ENCODE measurements at places on chromosomes 1 and 21. TPM values are rescaled to one million over a fixed set of nuclear protein-coding genes. Genes with fewer than 3 reads are reported as not detected.

- DNase-seq: no peak
These were observed 34.0 kb upstream of the ABCA4 start for GRCh38 chr1:94154989-94155388.

- no peak for DNase-seq
These were observed 35.4 kb upstream of the TRAPPC10 start for GRCh38 chr21:43976661-43977060.

DNA sequence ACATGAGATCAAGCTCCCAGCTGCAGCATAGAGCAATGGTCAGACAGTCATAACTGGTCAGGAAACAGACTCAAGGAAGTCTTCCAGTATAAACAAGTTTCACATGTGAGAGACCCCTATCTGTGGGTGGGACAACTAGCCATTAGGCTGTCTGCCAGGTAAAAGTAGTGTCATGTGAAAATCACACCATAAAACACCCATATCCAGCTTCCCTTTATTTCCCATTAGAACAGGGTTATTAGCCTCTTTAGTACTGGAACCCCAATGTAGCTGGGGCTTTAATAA is 426.7 kb downstream of the KCNT2 start:
- DNase-seq: no peak

DNA sequence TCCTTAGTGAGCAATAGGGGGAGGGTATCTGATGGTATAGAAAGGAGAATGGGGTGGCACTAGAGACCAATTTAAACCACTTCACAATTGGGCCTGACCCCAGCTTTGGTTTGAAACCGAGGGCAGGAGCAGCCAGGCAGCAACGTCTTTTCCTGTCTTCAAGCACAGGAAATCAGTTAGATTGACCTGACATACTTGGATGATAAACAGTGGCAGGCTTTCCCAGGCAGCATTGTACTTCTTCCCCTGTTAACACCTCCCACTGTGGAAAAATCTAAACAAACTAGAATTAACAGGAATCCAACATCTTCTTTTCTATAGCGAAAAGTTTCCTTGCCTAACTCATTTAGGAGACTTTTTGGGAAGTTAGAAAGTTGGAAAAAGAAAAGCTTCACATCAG is 40.6 kb downstream of the SELL start:
- no peak for DNase-seq

DNA sequence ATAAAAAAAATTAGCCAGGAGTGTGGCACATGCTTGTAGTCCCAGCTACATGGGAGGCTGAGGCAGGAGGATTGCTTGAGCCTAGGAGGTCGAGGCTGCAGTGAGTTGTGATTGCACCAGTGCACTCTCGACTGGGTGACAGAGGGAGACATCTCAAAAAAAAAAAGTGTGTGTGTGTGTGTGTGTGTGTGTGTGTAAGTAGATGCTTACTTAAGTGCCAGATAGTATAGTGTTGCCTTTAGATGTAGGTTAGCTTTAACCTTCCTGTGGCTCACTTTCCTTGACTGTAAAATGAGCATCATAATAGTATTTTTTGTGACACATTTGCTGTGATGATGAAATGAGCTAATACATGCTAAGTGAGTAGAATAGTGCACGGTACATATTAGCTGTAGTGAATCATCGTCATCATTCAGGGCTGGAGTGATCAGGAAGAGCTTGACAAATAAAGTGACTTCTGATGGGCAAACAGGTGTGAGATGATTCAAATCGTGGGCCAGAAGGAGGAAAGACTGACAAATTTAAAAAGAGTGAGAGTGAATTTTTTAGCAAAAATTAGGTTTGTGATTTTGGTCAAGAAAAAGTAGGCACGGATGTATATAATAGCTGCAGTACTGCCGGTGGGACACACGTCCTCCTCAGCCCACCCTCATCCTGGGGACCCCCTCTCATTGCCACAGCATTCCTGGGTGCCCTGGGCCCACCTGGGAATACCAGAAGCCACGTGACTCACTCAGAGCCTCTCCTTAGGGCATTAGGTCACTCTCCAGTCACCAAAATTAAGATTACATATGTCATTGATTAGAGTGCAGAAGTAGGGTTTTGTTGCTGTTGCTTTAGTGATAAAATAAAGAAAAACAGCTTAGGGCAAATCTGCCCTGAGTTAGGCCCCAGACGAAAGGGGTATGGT is 33.9 kb downstream of the EIF2D start:
- no peak for DNase-seq

DNA sequence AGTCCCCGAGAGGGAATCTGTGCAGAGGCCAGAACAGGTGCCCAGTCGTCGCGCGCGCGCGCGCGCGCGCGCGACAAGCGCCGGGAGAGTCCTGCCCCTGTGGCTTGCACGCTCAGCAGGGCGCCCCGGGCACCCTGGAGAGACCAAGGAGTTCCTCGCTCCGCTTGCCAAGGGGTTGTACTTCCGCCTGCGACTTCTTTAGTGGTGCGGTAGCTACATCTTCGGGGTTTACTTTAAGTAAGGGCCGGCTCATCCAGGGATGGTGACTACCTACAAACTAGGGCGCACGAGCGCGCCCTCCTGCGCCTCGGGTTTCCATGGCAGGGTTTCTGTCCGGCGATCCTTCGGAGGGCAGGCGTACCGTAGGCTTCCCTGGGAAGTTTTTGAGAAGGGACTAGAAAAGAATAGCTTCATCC is 1.4 kb downstream of the LHX4 start:
- DNase-seq: no peak

DNA sequence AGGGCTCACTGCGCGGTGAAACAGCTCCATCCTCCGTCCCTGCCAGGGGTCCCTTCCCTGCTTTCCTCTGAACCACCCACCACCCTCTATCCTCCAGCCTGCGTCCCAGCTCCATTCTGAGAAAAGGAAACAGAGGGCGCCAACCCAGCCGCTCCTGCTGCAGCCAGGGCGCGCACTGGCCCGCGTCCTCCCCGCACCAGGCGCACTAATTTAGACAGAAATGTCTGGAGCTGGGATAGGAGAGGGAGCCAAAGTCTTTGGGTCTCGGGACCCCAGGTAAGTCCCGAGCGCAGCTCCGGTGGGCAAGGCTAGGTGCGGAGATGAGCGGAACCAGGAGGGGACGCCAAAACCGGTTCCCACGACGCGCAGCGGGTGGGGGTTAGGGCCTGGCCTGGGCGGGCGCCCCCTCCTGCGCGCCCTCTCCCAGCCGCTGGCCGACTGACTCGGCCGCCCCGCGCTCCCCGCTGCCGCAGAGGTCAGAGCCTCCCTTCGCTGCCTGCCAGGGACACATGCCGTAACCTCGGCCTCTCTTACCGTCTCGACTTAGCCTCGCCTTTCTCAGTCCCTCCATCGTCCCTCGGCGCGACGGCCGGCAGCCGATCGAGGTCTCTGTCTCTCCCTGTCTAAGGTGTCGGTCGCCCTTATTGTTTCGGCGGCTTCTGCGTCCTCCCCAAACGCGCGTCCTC is 2.0 kb downstream of the CAMK2N1 start:
- peak; percentile 36 for DNase-seq

DNA sequence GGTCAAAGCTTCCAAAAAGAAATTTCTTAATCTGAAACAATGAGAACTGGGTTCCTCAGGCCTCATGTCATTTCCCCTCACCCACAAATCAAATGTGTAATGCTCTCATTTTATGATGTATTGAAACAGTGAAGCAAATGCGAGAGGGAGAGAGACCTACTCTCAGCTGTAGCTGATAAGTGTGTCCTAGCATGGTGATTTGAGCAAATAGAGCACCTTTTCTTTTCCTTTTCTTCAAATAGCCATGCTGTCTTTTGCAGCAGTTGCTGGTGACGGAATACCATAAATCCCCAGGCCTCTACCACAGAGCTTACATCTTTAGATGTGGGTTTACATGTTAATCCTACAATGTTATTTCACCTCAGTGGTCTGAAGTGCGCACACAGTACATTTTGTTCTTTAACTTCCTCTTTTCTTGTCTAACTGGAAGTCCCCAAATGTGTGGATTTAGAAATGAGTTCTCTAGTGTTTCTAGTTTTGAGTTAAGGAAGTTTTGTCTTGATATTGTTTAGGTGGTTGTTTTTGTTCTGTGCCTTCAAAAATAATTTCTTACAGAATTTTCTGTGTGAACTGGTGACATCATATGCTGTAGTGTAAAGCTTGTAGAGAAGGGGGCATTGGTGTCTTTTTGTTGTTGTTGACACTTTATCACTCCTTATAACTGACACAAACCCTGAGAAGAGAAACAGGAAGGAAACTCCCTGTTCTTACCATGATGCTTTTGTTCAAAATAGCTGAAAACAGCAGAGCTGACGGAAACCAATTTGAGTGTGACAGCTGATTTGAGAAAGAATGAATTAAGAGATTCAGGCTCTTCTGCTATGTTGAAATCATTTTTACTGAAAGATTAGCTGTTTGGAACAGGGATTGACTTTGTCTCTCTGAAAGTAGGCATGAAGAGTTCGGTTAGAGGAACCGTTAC is 12.2 kb downstream of the SMAP2 start:
- DNase-seq: no peak

DNA sequence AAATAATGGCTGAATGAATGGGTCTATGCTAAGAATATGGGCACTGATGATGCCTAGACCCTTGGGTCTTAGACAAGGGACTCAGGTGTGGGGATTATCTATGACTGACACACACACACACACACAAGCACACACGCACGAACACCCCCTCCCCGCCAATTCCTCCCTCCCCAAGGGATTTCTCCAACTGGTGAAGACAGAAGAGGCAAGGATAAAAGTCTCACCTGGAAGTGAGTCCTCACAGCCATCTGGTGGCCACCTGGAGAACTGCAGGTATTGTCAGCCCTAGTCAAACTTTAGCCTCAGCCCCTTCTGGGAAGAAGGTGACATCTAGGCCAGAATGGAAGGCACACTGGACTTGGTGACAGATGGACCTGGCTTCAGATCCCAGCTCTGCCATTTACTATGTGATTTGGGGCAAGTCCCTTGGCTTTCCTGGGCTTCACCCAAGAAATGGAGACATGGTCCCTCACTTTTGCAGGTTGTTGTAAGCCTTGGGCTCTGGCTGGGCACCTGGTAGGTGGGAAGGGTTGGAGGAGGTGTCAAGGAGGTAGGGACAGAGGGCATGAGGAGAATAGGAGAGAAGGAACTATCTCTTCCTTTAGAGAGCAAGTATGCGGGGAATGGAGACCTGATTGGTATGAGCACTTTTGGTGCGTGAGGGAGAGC is 4.0 kb upstream of the GPR3 start:
- peak; percentile 90 for DNase-seq

DNA sequence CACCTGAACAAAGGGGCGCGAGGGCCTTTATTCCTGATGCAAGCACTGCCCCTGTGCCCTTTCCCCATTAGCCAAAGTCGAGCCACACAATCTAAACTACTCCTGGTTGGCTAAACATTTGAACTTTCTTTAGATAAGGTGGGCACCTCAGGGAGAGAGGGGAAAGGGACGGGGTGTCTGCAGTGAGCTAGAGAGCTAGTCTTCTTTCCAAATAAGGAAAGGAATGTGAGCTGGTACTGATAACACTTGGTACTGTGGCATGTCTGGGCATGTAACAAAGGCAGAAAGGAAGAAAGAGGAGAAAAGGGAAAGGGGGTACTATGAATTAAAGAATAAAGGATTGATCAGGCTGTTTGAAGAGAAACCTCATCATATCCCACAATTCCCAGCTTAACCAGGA is 62.8 kb downstream of the OVGP1 start:
- no peak for DNase-seq

- DNase-seq: no peak
These were observed 85.8 kb upstream of the ST6GALNAC5 start for GRCh38 chr1:76781447-76781846.

- DNase-seq: no peak
These were observed 3.6 kb downstream of the KRTCAP2 start for GRCh38 chr1:155169541-155169940.

- no peak for DNase-seq
These were observed 16.4 kb upstream of the CCDC17 start for GRCh38 chr1:45640293-45640692.

DNA sequence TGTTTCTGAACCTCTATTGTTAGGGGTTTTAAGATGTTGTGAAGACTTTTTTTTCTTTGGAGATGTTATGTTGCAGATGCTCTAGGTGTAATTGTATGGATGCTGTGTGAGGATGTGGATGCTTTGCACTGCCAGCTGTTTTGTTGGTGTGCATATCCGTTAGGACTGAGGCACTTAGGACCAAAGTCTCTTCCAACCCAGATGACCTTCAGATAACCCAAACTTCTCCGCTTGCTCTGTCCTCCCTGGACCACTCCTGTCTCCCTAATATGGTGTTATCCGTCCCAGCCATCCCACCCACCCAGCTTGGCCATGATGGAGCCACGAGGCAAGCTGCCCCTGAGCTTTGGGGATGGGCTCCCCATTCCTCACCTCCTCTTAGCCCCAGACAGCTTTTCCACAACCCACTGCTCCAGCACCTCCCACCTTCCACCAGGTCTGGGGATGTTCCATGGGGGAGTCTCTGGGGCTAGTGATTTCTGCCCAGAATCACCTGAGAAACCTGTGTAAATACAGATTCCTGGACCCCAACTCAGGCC is 5.1 kb upstream of the LEFTY2 start:
- DNase-seq: no peak

DNA sequence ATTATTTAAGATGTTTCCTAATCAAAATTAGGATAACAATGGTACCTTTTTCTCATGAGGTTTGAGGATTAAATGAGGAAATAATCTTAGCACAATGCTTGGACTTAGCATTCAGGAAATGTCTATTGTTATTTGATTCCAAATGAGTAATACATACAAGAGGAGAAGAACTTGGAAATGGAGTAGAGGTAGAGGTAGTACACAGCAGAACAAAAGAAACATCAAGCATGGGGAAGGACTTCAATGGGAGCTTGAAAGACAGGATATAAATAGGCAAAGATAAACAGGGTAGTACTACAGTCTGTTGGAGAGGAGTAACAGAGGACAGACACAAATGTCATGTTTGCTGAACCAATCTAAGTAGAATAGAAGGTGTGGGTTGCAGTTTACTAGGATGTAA is 59.5 kb upstream of the RGS2 start:
- DNase-seq: no peak

GRCh38 chr21:42083361-42083690 is 12.2 kb downstream of the UMODL1 start:
- DNase-seq: no peak

DNA sequence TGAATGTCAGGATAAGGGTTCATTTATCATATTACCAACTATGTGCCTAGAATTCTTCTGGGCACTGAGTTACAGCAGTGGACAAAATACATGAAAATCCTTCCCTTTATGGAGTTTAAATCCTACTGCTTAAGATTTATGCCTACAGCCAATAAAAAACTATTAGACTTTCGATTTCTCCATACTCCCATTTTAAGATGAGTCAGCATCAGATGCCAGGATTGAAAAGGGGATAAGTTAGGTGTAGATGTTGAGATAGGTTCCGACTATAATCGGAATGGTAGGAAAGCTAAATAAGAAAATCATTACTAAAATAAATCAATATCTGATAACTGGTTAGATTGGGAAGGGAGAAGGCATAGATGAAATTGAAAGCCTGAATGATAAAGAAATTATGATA is 3.2 kb upstream of the COL24A1 start:
- no peak for DNase-seq

- DNase-seq: no peak
These were observed 402.1 kb upstream of the B3GALT2 start for GRCh38 chr1:193588311-193589082.

OR14K1 gene
- total RNA-seq: not detected

CACNA1S gene
- total RNA-seq: not detected

ARHGEF2 gene
- 35.9 TPM for total RNA-seq

IPP gene
- 8.4 TPM for total RNA-seq

RPTN gene
- total RNA-seq: not detected

Measured in G401 (cell line).